Activated CD8-positive, alpha-beta memory T cell treated with anti-CD3 and anti-CD28 coated beads, Interleukin-2, amount 50 U/mL, for 48 hours (primary cell): ENCODE measurements at places on chromosomes 16 and 17.

DNA sequence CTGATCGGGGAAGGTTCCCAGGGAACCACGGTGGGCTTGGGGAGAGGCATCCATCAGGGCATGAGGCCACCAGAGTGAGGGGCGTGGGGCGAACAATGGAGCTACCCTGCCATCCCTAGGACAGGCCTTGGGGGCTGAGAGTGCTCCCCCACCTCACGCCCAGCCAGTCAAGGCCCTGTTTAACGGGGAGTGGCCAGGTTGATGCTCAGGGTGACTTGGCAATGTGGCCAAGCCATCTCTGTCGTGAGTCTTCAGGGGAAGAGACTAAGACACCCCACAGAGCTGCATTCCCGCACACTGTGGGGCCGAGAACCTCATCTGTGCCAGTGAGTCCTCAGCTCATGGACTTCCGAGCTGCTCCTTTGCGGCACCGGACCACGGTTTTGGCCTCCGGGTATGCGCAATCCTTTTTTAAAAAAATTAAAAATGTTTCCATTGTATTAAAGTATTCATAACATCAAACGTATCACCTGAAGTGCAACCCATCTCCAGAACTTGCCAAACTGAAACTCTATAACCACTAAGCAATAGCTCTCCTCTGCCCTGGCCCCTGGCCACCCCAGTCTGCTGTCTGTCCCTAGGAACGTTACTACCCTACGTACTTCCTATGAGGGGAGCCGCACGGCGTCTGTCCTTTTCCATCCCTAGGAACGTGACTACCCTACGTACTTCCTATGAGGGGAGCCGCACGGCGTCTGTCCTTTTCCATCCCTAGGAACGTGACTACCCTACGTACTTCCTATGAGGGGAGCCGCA lies 71.8 kb upstream of the DOC2B start:
- no peak for DNase-seq

DNA sequence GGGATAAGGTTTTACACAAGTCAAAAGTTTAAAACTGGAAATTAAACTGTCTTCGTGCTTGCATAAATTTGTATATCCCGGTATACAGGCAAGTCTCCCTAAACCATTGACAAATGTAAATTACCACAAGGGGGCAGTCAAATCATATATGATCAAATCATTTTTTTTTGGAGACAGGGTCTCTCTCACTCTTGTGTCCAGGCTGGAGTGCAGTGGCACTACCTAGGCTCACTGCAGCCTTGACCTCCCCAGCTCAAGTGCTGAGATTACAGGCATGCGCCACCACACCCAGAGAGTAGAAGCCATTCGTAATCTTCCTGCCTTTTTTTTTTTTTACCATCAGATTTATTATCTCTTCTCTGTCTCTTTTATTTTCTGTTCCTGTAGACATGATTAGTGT lies 18.5 kb downstream of the TOP2A start:
- DNase-seq: no peak

DNA sequence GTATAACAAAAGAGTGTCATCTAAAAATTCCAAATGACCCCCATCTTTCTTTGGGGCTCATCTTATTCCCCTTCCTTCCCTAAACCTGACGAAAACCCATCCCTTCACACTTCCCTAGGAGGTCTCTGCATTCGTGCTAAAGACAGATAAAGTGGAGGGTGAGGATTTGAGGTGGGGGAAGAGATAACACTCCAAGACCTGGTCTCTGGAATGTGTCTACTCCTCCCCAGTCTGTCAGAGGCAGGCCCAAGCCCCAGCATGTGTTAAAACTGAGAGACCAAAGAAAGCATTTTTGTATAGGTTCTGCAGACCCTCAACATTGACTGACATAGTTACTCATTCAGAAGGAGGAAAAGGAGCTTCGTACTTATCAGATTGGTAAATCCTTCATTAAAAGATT lies 11.0 kb upstream of the LHX1 start:
- no peak for DNase-seq

DNA sequence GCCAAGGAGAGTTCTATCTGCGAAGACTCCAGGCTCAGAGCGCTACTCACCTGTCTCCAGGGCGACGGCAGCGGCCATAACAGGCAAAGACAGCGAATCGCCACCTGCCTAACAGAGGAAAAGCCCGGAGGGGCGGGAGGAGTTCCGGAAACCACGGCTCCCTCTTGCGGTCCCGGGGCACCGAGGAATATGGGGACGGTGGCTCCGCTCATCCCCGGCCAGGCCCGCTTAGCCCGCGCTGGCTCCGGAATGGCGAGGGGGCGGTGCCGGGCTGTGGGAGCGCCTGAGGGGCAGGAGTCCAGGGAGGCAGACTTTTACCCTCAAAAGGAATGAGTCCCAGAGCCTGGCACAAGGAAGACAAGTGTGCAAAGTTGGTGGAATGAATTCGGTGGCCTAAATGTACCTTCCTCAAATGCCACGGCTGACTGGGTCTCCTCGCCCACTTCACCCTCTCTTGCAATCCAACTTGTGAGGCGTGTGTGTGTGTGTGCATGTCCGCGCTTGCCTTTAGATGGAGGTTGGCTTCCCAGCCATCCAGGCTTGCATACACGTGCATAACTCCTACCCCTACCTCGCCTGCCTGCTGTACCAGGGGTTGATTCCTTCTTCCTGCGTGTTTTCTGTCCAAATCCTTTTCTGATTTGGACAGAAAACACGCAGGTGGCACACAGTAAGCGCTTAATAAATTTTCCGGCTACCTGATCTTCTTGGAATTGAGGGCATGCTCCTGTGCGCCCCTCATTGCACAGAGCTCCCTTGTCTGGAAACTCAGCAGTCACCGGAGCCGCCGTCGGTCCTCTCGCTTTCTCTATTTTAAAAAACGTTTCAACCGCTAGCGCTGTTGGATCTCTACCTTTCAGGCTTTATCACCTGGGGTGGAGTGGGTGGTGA lies 3.5 kb downstream of the C17orf100 start:
- DNase-seq: no peak

DNA sequence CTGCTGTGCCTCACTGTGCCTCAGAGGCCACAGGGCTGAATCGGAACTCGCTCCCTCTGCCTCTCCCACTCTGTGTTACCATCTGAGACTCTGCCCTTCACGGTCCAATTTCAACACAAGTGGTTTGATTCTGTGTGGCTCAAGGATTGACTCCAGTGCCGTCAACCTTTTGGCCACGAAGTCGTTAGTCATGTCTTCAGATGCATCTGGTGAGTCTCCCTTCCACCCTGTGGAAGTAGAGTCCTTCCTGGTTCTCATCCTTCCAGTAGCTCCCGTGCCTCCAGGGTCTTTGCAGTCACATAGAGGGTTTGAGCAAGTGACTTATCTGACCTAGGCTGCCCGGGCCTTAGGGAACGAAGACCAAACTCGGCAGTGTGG lies 51.2 kb downstream of the PGS1 start:
- no peak for DNase-seq

DNA sequence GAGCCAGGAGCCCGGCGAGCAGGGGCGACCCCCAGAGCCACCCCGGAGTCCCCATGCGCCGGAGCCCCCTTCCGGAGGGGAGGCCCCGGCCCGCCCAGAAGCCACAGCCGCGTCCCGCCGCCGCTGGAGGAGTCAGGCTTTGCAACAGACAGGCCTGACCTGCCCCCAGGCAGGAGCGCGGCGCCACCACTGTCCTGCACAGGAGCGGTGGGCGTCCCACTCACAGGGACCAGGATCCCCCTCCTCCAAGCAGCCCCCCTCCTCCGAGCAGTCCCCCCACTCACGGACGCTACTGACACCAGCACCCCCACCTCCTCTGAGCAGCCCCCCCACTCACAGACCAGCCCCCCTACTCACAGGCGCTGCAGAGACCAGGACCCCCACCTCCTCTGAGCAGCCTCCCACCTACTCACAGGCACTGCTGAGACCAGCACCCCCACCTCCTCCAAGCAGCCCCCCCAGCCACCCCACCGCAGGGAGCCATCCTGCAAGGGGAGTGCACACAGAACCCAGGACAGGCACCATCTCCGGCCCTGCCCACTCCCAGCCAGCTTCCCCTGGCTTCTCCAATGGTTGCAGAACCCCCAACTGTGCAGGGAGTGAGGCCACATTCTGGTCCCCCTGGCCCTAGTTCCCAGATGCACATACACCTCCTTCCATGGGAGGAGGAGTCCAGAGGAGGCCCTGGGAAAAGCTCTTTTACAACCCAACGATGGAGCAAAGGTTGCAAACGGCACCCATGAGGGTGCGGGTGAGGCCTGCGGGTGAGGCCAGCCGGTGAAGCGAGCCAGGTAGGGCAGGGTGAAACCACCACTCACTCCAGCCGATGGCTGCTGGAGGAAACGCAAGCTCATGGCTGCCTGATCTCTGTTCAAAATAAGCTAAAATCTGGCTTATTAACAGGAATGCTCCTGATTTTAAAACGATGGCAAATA lies 69.9 kb downstream of the ABR start:
- peak; percentile 81 for DNase-seq

DNA sequence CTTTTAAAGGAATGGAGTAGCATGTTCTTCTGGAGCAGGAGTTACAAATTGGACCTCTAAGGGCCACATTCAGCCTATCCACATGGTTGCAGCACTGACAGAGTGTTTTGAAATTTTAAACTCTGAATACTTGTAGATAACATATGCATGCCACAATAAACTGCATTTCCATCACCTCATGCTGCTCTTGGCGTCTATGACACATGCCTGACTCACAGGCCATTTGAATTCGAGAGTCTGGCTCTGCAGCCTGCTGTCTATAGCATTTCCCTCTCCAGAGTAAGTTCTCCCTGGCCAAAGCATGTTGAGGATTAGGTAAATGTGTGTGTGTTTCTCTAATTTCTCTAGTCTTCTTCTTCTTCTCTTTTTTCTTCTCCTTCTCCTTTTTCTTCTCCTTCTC lies 28.7 kb upstream of the MYOCD start:
- DNase-seq: no peak

- peak; percentile 96 for DNase-seq
Measured at GRCh38 chr16:3027983-3028715, 4.3 kb downstream of the THOC6 start.
